ENCODE measurements at places on chromosomes 4 and X. TPM values are rescaled to one million over a fixed set of nuclear protein-coding genes. Genes with fewer than 3 reads are reported as not detected.

The FHDC1 gene
- total RNA-seq, result 10.3 TPM

The MMRN1 gene
- not detected for total RNA-seq

DNA sequence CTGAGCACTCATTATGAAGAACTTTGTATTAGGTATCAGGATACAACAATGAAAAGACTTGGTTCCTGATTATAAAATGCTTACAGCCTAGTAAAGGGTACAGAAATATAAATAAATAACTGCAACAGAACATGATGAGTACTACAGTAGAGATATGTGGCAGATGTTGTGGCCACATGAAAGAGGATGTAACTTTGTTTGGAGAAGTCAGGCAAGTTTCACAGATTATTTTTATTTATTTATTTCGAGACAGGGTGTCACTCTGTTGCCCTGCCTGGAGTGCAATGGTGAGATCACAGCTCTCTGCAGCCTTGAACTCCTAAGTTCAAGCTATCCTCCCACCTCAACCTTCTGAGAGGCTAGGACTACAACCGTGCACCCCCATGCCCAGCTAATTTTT is 15.8 kb upstream of the UBE2K start:
- H3K4me3 ChIP-seq, result no peak overlapping the region
- H3K36me3 ChIP-seq, result no peaks in the 10 kb centered on the region
- H3K4me1 ChIP-seq, result no peaks in the 10 kb centered on the region
- H3K27me3 ChIP-seq, result no peaks in the 10 kb centered on the region
- no peak overlapping the region for H3K27ac ChIP-seq

The CENPU gene
- 104 TPM for total RNA-seq

DNA sequence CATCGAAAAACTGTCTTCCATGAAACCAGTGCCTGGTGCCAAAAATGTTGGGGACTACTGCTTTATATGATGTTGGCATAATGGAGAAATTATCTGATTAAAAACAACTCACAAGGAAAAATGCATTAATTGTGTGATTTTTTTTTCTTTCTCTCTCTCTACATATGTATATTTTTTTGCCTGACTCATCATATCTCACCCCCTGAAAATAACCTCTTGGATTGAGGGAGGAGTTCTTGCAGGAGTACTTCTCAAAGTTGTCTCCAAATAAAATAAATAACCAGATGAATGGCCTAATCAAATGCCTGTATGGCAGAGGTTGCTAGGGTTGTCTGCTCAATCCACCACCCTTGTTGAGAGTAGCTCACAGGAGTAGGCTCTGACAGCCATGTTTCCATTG is 19.9 kb upstream of the TNIP3 start:
- no peak overlapping the region for H3K27ac ChIP-seq
- H3K4me3 ChIP-seq, result no peak overlapping the region
- H3K4me1 ChIP-seq, result no peaks in the 10 kb centered on the region
- H3K27me3 ChIP-seq, result no peaks in the 10 kb centered on the region

DNA sequence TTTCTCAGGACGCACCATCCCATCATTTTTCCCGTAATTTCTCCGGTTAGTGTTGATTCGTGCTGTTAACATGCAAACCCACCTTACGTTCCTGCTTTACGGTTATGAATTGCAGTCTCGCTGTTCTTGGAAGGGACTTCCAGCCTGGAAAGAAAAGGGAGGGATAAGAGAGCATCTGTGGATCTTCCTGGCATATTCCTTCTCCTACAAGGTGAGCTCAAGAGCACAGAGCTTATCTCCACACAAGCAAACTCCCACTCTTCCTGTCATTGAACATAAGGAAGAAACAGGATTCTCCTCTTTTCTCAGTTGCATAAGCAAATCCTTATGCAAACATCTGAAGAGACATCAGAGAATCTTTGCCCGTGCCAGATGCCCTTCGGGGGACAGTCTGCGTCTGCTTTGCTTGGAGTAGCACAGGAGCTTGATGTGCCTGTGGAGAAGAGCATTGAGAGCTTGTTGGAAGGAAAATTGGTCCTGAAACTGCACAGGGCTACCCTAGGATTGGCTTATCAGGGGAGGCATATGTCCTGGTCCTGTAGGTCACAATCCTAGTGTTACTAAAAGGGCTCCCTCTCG is 127.0 kb downstream of the ASMT start:
- no peak overlapping the region for H3K27ac ChIP-seq
- no peaks in the 10 kb centered on the region for H3K27me3 ChIP-seq
- no peak overlapping the region for H3K4me3 ChIP-seq
- no peaks in the 10 kb centered on the region for H3K36me3 ChIP-seq
- DNase-seq, result no peak

The LRP2BP gene
- total RNA-seq, result 0.07 TPM

DNA sequence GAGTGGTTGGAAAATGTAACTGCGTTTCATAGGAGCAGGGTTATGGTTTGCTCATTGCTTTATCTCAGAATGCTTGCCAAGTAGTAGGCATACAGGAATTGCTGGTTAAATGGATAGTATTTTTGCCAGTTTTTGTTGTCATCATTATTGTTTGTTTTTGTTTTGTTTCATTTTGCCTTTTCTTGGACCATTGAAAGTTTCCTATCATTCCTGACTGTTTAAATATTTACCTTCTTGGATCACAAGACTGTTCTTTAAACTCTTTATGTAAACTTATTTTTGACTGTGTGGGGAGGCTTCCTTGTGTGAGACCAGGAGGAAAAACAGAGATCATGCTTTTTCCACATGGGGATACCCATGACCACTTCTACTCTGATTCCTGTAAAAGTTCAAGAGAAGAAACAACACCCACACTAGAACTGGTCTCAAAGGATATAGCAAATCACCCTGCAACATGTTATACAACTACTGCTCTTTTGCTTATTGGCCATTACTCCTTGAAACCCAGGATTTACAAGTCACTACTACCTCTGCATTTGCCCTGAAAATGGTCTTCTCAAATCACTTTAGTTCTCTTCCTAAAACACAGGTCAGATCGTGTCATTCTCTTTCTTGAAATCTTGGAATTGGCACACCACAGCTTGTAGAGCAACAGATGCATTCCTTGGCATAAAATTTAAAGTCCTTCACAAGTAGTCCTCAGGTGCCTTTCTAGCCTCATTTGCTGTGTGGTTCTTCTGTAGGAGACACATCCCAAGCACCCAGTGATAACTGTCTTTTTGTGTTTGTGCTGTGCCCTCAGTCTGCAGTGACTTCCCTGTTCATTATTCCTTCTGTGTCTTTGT is 51.3 kb downstream of the FNIP2 start:
- peaks cover 6% of the 10 kb centered on the region for H3K4me1 ChIP-seq
- no peaks in the 10 kb centered on the region for H3K27me3 ChIP-seq
- no peak overlapping the region for H3K4me3 ChIP-seq
- DNase-seq, result no peak
- no peaks in the 10 kb centered on the region for H3K36me3 ChIP-seq
- no peak overlapping the region for H3K27ac ChIP-seq

DNA sequence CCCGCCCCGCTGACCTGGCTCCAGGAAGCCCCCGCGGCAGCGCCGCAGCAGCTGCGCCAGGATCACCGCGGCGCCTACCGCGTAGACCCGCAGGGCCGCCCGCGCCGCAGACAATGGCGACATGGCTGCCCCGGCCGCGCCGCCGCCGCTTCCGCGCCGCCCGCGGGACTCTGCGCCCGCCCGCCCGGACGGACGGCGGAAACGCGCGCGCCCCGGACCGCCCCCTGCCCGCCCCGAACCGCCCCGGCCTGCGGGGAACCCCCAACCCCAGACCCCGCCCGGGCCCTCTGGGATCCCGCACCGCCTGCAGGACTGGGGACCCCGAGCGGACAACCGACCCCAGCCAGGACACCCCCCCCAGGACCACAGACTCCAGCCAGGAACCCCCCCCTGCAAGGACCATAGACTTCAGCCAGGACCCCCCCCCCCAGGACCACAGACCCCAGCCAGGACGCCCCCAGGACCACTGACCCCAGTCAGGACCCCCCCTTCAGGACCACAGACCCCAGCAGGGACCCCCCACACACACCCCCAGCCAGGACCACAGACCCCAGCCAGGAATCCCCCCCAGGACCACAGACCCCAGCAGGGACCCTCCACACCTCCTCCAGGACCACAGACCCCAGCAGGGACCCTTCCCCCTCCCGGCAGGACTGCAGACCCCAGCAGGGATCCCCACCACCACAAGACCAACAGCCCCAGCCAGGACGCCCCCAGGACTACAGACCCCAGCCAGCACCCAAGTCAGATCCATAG is at the start of the genes DHRSX and ZBED1:
DHRSX (minus strand) TSS at position 174 of the 756 bp plus-strand sequence; CDS start at position 123, 51 bp downstream.
ZBED1 (minus strand) TSS at position 174 of the 756 bp plus-strand sequence. CDS start 10,257 bp downstream, outside the sequence.
- H3K27ac ChIP-seq, result peak within 1 kb of the TSS; percentile 86
- no peaks in the 10 kb centered on the region for H3K27me3 ChIP-seq
- peaks cover 12% of the 10 kb centered on the region for H3K36me3 ChIP-seq

DNA sequence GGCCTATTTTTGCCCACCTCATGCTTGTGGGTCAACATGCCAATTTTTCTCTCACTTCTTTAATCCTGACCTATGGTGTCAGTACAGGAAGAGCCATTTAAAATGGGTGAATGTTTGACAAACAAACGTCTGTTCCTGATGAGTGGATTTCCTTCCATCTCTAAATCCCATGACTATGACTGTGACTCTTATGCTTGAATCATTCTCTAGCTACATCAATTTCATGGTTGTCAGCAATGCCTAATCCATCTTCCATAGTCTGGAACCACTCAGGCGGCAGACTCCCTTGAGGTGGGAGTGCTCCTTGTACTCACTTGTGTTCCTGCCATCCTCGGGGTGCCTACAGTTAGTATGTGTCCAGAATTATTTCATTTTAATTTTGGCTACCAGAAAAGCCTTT is 194.9 kb upstream of the RPS6KA3 start:
- no peak overlapping the region for H3K27ac ChIP-seq
- no peaks in the 10 kb centered on the region for H3K4me1 ChIP-seq
- no peaks in the 10 kb centered on the region for H3K27me3 ChIP-seq
- no peak overlapping the region for H3K4me3 ChIP-seq
- no peak for DNase-seq

GRCh38 chr4:134470544-134470943 is 269.0 kb upstream of the PABPC4L start:
- DNase-seq, result peak; percentile 73
- H3K27me3 ChIP-seq, result no peaks in the 10 kb centered on the region
- H3K4me3 ChIP-seq, result no peak overlapping the region

DNA sequence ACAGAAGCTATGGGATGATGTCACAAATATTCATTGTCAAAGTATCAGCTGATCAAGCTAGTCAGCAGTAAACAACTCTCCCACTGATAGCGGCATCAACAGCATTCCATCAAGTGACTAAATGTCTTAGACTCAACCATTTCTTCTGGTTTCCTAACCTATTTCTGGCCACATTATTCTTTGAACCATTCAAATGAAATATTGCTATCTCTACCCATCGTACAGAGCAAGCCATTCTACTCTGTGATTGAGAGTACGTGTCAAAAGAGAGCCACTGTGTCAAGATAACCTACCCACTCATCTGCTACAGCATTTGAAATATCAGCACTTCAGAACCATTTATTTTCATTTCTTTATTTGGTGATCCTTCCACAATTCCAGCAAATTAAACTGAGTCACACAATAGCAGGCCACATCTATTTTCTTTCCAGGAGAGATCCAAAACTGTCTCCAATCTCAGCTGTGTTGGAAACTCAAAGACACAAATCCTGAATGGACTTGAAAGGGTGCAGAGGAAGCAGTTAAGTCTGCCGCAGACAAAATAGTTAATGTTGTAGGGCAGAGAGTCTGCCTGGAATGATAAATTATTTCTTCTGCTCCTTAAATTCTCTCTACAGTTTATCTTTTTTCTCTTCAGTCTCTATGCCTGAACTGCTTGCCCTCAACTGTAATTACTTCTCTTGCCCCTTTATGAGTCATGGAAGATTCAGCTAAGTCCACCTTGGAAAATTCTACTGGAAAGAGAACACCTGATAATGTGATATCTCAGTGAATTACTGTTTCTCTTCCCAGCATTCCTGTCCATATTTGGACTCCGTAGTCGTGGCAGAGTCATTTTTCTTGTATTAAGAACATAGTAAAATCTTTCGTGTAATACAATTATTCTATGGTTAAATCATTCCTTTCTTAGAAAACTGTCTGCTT is 364.8 kb downstream of the PDGFC start:
- no peak overlapping the region for H3K4me3 ChIP-seq
- DNase-seq, result no peak
- peaks cover 7% of the 10 kb centered on the region for H3K4me1 ChIP-seq

DNA sequence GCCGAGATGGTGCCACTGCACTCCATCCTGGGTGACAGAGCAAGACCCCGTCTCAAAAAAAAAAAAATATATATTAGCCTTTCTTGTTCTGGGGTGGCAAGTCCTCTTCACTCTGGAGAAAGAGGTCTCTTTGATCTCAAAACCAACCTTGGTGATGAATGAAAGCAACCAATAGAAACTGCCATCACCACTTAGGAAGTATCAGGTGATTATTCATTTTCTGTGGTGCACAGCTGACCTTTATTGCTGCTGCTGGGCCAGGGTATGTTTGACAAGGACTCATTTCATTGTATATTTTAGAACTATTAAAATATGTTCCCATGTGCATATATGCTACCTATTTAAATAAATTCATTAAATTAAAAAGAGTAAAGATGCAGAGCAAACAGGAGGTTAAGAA is 76.0 kb upstream of the KIT start:
- H3K4me1 ChIP-seq, result no peaks in the 10 kb centered on the region
- H3K27me3 ChIP-seq, result no peaks in the 10 kb centered on the region
- DNase-seq, result no peak
- H3K27ac ChIP-seq, result no peak overlapping the region
- no peaks in the 10 kb centered on the region for H3K36me3 ChIP-seq

DNA sequence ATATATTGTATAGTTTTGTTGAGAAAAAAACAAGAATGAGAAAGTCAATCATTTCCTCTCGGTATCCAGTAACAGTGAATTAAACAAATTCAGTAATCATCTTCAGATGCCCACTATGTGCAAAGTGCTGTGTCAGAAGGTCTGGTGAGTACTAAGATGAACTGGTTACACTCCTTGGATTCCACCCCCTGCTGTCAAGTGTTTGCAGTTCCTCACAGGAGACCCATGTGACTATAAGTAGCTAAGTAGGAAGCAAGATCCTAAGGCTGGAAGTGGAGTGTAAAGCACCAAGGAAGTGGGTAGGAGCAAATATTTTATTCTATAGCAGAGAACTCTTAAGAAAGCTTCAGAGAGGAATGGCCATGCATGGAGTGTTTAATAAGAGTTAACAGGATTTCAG is 73.6 kb downstream of the SNX25 start:
- H3K4me1 ChIP-seq, result peaks cover 12% of the 10 kb centered on the region
- no peak overlapping the region for H3K27ac ChIP-seq
- no peaks in the 10 kb centered on the region for H3K27me3 ChIP-seq
- DNase-seq, result peak; percentile 57

The SOWAHD gene
- total RNA-seq, result 2.7 TPM

The RTL9 gene
- total RNA-seq, result not detected

The ZAR1 gene
- not detected for total RNA-seq

DNA sequence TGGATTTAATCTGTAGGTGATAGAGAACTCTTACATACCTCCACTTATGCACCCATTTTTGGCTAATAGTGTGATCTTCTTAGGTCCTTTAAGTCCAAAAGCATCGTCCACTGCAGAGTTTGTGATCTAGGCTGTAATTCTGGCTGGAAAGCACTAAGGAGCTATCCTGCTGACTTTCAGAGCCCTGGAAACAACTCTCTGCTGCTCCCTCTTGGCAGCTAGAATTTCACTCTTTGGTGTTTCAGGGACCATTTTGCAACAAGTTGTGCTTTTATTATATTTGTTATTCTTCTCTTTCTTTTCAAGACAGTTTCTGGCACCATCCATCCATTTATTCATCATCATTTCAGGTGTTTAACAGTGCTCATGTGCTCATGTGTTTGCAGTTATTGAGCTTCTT is 130.0 kb downstream of the RBM46 start:
- peak; percentile 56 for DNase-seq
- H3K4me3 ChIP-seq, result no peak overlapping the region
- no peak overlapping the region for H3K27ac ChIP-seq

GRCh38 chr4:7422151-7422897 is 12.4 kb downstream of the PSAPL1 start:
- no peaks in the 10 kb centered on the region for H3K36me3 ChIP-seq
- no peak overlapping the region for H3K4me3 ChIP-seq
- no peaks in the 10 kb centered on the region for H3K27me3 ChIP-seq
- no peaks in the 10 kb centered on the region for H3K4me1 ChIP-seq
- no peak overlapping the region for H3K27ac ChIP-seq
- DNase-seq, result no peak

The LRCH2 gene
- total RNA-seq, result 2.8 TPM

The CDX4 gene
- not detected for total RNA-seq

Measured in endodermal cell (in vitro differentiated cells).